ENCODE measurements at places on chromosomes 2 and 18. TPM values are rescaled to one million over a fixed set of nuclear protein-coding genes. Genes with fewer than 3 reads are reported as not detected.

NAT8 gene
- not detected for total RNA-seq

CFC1 gene
- not detected for total RNA-seq

SF3B6 gene
- 98.3 TPM for total RNA-seq

CD8A gene
- total RNA-seq = under 0.01 TPM

GALR1 gene
- not detected for total RNA-seq

All from subcutaneous preadipocyte (primary cell).